NCI-H2171 treated with DMSO at 0.1 percent for 48 hours (cell line): ENCODE measurements at places on chromosomes 5 and 9.

DNA sequence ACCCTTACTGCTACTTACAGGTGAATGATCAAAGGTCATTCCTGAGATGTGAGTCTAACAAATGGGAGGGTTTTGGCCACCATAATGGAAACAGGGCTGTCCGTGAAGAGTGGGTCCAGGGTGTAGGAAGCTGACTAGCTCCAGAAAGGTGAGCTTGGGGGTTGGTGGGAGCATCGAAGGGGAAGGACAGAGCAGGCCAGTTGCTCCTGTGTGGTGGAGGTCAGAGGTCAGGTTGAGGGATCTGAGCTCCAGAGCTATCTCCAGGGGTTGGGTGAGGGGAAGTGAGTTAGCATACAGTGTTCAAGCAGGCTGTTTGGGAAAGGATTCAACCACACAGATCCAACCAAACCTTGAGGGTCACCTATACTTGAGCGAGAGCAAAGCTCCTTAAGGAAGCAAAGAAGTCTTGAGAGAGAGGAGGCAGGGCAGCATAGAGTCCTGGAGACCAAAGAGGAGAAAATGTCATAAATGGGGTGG lies 18.7 kb upstream of the GLDC start:
- DNase-seq = no peak

DNA sequence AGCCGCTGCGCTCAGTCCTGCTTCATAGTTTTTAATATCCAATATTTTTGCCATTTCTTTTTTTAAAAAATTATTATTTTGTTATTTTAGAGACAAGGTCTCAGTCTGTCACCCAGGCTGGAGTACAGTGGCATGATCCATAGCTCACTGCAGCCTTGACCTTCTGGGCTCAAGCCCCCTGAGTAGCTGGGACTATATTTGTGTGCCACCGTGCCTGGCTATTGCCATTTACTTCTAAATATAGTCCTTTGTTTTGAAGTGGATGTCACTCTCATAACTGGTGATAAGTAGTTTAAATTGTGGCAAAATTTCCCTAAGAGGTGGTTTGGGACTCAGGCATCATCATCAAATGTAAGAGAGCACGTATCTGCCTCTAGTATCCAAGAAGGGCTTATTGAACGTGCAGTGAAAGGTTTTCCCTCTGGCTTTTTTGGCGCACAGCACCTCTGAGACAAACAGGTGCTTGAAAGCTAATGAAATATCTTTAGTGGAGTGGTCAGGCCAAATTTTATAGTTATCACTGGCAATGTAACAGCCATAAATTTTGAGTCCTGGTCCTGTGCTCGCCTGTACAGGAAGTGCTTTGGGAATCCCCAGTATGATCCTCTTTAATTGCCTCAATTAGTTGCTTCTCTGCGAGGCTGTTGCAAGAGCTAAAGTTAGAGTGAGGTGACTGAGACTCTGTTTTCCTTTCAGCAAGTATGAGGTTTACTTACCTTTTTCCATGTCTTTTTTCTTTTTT lies 14.8 kb downstream of the STXBP1 start:
- DNase-seq = no peak

- no peak for DNase-seq
Observed at GRCh38 chr9:123716339-123716945, 213.5 kb downstream of the DENND1A start.

DNA sequence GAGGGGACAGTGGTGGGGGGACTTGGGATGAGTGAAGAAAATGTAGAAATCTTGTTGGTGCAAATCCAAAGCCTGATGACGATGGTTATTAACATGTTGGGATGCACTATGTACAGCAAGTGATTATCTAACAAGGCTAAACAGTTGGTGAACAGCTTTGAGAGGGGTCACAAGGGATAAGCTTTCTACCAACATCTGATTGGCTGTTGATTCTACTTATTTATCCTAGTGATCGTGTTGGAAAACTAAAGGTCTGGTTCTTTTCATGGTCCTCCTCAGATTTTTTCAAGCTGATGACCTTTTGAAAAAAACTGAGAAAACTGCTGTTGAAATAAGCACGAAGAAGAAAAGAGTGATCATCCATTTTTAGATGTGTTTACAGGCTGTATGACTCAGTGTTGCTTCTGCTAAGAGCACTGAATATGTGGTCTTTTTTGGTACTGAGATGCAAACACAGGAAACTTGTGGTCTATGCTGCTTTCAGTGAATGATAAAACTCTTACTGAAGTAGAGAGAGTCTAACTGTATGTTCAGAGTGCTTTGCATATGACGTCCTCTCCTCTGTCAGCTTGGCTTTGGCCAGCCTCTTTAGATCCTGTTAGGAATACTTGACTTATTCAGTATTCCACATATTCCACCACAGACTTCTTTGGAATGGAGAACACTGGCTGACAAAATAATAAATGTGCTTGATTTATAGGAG lies 174.8 kb downstream of the SLF1 start:
- DNase-seq = no peak

DNA sequence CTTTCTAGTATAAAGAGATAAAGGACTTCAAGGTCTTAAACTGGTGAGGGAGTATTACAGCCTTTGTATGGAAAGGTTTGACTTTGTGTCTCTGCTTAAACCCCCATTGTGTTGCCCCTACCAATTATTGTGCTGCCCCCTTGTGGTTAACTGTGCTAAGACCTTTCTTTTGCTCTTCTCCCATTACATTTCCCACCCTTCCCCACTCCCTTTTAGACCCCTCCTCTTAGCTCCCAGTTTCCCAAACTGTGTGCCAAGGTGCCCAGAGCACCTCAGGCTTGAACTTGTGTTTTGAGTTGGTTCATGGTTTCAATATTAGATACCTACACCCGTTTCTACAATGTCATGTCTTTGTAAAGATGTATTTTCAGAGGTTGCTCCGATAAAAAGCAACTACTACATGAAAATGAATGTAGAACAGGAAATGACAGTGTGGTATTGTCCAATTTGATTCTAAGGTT lies 2.9 kb downstream of the JAK2 start:
- peak; percentile 77 for DNase-seq

DNA sequence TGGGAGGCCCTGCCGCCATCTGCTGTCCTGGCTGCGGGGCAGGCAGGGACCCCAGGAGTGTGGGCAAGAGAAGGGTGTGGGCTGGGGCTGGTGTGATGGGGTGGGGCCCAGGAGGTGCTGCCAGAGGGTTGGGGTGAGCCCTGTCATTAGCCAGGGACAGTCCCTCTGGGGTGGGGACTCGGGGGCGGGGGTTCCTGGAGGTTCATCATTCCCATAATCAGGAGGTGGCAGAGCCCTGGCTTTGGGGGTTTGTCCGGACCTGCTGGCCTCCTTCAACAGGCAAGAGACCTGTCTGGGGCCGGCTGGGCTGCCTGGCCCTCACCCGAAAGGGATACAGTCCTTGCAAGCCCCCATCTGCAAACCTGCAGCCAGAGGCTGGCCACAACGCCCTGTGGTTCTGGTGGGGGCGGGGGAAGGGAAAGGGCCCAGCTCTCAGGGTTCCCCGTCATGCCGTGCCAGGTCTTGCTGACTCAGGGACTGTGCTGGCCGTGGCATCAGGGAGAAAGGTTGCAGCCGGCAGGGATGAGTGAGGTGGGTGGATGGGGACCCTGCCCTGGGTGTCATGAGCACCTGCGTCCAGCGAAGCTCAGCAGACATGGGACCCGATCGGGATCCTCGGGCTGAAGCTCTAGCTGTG lies 65.2 kb downstream of the MRPL36 start:
- DNase-seq = no peak

DNA sequence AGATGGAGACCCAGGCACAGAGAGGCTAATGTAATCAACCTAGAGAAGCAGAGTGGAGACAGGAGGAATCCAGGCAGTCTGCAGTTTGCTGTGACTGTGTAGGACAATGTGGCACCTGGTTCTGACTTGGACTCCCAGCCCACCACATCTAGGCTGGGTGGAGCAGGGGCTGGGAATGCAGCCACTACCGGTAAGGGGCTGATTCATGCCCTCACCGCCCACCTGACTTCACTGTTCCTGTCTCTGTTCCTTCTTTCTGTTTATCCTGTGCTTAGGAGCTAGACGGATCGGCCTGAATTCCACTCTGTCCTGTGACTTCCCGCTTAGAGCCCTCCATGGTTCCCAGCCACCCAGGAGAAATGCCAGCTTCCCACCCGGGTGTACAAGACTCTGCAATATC lies 2.6 kb downstream of the PDLIM4 start:
- DNase-seq = no peak

DNA sequence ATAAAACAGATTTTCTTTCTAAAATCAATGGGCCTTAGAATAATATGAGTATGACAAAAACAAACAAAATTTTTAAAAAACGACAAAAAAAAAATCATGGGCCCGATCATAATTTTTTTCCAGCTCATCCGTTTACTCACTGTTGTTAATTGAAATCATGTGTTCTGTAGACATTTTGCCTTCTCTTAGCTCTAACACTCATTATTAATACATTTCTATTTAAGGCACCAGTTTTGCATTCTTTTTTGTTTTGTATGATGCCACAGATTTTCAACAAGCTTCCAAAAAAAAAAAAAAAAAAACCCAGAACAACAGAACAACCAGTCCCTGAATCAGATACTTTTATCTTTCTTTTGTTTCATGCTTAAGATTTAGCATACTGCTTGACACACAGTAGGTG lies 86.4 kb downstream of the PRLR start:
- DNase-seq = no peak

DNA sequence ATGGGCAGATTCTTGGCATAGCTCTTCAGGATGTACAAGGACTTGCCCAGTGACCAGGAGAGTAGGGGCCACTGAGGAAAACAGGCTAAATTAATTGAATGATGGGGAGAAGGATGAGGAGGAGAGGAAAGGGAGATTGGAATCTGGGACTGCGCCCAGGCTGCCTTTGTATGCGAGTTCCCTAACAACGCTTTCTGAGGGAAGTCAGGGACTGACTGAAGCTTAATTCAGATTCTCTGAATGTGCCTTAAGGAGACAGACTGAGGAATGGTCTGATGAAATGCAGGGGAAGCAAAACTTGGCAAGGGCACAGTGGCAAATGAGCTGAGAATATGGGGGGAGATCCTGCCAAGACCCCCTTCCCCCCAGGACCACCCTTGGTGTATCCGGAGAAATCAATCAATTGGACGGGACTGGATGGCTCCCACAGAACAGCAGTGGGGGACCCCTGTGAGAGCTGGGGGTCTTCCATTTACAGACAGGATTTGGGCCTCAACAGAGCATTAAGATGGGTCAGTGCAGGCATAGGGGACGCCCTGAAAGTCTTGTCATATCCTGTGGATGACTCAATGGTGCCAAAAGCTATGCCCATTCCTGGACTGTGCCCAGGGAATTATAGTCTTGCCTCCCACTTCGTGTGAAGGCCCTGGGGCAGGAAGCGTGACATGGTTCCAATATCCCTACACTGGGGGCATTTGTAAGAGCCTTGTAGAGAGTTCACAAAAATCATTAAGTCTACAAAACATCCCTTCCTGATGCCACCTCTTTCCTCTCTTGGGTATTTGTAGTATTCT lies 215.5 kb upstream of the TNC start:
- DNase-seq = no peak

DNA sequence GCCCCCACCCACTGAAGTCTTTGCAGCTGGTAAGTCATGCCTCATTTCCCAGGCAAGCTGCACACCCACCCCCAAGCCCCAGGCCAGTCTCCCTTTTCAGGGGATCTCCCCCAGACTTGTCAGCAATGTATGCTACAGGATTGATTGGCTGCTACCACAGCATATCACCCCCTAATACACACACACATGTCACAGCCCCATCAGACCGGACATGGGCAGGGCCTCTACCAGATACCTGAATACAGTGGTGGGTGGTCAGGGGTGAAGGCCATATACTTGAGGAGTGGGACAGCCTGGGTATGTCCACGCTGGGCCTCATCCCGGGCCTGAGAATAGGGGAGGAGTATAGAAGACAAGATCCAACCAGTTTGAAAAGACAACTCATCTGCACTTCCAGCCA lies 63.4 kb upstream of the ARAP3 start:
- no peak for DNase-seq

- no peak for DNase-seq
Observed at GRCh38 chr5:35061211-35061770, 13.5 kb upstream of the AGXT2 start.
